ENCODE measurements at places on chromosomes 5 and 9.

DNA sequence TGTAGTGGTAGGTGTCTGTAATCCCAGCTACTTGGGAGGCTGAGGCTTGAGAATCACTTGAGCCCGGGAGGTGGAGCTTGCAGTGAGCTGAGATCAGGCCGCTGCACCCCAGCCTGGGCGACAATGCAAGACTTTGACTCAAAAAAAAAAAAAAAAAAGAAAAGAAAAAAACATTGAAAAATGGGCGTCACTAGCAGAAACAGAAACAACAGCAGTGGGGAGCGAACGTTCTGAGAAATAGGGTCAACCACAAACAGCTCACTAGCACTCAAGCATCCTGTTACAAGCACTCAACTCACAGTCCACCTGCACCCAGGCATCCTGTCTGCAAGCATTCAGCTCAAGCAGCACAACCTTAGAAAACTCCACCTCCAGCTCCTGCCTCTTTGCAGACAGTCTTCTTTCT, 17.2 kb downstream of the TRIM14 start:
- no peak for DNase-seq

GRCh38 chr5:126640866-126641265, 40.1 kb downstream of the PHAX start:
- no peak for DNase-seq

DNA sequence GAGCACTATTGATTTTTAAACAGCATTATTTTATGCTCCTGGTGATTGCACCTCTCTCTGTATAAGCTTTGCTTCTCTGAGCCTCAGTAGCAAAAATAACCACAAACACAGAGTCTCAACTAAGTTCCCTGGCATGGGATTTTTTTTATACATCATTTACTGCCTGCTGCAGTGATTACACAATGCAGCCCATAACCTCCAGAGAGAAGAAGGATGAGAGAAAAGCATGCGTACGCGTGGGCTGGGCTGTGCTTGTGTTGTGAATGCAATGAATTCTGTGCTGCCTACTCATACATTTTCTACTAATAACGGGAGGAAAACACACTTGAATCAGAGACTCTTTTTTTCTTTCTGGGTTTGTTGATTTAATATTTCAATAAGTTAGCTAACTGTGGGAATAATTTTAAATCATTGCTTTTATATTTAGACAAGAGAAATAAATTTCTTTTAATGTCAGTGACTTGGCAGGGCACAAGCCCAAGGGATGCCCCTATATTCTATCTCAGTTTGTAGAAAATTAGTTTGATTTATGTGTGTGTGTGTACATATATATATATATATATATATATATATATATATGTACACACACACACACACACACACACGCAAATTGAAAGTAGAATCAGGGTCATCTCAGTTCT, 351.5 kb downstream of the MED10 start:
- no peak for DNase-seq

DNA sequence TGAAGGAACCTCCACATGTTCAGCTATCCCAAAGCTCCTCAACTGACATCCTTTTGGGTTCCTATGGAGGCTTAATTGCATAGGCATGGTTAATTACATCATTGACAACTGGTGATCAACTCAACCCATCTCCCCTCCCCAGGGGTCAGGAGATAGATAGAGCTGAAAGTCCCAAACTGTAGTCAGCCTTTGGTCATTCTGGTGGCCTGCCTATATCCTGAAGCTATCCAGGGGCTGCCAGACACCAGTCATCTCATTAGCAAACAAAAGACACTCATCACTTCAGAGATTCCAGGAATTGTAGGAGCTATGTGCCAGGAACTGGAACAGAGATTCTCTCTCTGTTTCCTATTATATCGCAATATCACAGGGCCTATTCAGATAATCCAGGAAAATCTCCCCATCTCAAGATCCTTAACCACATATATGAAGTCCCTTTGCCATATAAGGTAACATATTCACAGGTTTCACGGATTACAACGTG, 646.5 kb upstream of the GRAMD2B start:
- no peak for DNase-seq

- DNase-seq = no peak
These were observed 66.5 kb downstream of the SEMA5A start for GRCh38 chr5:9479361-9479760.

DNA sequence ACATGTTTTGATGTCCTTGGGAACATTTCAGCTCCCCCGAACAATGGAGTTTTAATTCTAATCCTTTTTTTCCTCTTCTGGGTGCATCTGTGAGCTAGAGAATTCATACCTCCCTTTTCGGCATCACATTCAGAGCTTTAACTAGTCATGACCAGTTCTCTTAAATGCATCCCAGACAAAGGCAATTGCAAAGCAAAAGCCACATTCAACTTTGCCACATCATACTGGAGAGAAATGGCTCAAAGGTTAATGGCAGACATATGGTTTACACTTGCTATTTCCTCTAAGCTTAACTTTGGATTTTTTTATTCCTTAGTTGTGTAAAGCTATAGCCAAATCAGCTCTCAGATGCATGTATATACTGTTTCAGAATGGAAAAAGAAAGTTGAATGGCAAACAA, 153.3 kb downstream of the ESM1 start:
- DNase-seq = no peak

DNA sequence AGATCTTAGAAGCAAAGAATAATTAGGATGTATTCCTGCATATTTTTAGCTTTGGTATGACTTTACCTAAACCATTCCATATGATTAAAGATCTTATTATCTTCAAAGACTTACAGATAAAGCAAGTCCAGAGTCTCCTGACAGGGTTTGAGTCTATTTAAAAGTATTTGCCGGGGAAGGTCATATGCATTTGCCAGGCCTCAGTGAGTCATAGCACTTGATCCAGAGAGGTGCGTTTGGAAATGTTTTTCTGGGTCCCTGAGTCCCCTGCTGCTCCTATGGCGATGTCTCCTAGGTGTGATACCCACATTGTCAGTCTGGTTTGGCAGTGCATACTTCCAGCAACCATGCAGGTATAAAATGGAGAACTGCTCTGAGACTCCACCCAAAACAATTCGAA, 217.0 kb downstream of the FBXL7 start:
- no peak for DNase-seq

- peak; percentile 56 for DNase-seq
These were observed 681 bp downstream of the FNIP1 start for GRCh38 chr5:131795879-131796792.

DNA sequence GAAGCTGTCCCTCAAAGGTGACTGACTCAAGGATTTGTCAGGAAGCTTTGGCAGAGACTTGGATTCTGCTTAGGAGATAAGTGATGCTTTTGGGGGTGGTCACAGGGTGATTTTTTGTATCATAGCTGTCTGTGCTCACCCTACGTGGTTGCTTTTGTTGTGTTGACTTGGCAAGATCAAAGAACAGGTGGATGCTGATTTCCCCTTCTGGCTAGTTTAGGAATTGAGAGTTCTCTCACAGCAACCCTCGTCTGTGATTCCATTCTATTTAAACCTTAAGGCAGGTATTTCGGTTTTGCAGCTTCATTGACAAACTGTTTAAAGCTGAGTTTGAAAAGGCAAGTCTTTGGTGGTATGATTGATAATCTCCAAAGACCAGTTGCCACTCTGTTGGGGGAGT, 27.2 kb downstream of the ARHGAP26 start:
- no peak for DNase-seq

GRCh38 chr5:78078858-78079257, 215.6 kb downstream of the AP3B1 start:
- DNase-seq = no peak

DNA sequence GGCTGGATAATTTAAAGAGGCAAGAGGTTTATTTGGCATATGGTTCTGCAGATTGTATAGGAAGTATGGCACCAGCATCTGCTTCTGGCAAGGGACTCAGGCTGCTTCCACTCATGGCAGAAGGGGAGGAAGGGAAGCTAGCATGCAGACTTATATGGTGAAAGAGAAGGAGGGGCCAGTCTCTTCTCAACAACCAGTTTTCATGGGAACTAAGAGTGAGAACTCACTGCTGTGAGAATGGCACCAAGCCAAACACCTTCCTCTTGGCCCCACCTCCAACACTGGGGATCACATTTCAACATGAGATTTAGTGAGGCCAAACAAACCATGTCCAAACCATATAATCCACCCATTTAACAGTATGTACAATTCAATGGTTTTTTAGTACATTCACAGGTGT, 113.3 kb upstream of the SHB start:
- DNase-seq = peak; percentile 37

GRCh38 chr5:88659529-88660263, 223.3 kb downstream of the MEF2C start:
- DNase-seq = no peak

- no peak for DNase-seq
These were observed 169.0 kb downstream of the DAB2IP start for GRCh38 chr9:121820286-121821005.

- DNase-seq = no peak
These were observed 12.2 kb downstream of the PPP3R2 start for GRCh38 chr9:101582553-101582952.

- DNase-seq = no peak
These were observed 21.5 kb upstream of the ARHGAP26 start for GRCh38 chr5:142748568-142749249.

- DNase-seq = no peak
These were observed 120.5 kb upstream of the BOD1 start for GRCh38 chr5:173736923-173737412.

GRCh38 chr9:112193572-112194288, 18.6 kb upstream of the SUSD1 start:
- peak; percentile 24 for DNase-seq

- DNase-seq = no peak
These were observed 15.7 kb upstream of the FBXW2 start for GRCh38 chr9:120808931-120809330.

DNA sequence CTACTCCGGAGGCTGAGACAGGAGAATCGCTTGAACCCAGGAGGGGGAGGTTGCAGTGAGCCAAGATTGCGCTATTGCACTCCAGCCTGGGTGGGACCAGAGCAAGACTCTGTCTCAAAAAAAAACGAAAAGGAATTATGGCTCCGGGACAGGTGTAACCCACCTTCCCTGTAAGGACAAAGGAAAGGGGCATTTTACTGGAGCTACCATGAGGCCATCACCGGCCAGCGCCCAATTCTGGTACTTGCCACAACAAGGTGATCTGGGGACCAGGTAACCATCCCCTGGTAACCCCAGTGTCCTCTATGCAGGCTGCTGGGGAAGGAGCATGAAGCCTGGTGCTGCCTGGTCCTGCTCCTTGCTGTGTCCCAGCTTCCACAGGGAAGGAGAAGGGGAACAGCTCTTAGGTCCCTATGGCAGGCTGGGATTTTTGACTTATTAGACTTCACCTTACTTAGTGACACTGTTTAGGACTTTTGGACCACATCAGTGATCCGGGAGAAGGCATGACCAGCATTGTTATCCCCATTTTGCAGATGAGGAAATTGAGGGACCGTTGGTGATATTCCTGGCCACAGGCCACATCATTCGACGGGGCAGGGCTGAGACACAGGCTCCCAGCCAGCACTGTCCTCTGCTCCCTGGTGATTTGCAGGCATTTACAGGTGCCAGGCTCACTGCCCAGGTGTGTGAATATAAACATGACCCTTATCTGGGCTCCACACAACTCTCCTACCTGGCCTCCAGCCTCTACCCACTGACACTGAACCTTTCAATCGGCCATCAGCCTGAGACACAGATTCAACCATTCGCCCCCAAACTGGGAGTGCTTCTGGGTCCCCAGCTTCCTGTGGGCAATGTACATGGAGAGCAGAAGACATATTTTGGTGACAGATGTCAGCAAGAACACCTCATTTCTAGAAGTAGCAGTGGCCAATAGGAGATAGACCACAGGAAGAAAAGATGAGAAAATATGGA, 26.5 kb upstream of the ABO start:
- no peak for DNase-seq

GRCh38 chr5:33372721-33373472, 67.9 kb upstream of the TARS1 start:
- no peak for DNase-seq

DNA sequence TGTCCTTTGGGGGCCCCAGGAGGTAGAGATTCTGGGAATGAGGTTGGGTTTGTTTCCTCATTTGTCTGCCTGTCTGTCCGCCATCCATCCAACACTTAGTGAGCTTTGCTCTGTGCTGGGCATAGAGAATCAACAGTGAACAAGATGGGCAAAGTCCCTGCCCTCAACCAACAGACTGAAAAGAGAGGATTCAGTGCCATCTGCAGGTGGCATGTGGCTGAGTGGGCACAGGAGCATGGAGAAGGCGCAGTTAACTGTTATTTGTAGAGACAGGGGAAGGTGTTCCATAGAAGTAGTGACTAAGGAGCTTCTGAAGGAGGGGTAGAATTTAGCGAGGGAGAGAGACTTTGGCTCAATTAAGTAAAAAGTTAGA, 23.1 kb downstream of the POLR1E start:
- DNase-seq = no peak

DNA sequence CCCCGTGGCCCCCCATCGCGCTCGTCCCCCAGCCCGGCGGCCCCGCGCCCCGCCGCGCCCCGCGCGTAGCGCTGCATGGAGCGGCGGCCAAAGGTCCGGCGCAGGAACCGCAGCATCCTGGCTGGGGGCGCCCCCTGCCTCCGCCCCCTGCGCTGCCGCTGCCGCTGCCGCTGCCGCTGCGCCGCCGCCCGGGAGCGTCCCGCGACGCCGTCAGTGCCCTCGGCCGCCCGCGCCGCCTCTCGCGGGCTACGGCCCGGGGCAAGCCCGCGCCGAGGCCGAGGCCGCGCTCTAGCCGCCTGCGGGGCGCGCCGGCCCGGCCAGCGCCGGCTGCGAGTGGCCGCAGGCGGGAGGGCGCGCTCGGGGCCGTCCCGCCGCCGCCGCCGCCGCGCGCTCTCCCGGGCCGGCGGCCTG, 523 bp downstream of the EPB41L4B start:
- DNase-seq = peak; percentile 18

DNA sequence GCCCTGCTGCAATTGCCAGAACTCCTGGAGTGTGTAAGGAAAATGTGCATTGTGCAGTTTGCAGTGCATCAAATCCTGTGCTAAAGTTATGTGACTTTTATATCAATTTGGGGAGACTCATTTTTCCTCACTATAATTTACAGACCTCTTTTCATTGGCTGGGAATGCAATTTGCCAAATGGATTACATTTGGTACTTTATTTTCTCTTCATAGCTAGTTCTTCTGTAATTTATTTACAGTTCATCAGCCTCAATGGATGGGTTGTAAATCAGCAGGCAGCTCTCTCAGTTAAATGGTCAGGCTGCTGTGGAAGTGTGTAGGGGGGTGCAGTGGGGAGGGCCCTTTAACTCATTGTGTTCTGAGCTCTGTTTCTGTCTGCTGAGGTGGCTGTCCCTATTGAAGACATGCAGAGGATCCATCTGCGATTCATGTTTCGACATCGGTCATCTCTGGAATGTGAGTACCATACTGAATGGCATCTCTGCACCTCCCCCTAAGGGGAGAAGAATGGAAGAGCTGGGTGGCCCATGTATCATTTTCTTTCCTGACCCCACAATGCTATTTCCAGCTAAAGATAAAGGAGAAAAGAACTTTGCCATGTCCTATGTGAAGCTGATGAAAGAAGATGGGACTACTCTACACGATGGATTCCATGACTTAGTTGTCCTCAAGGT, 74.6 kb downstream of the DOCK2 start:
- DNase-seq = no peak

- peak; percentile 34 for DNase-seq
These were observed 85.2 kb downstream of the ARSB start for GRCh38 chr5:78899922-78900362.

Measured in COR-L47 (cell line).